ENCODE measurements at places on chromosomes 12 and 14.

DNA sequence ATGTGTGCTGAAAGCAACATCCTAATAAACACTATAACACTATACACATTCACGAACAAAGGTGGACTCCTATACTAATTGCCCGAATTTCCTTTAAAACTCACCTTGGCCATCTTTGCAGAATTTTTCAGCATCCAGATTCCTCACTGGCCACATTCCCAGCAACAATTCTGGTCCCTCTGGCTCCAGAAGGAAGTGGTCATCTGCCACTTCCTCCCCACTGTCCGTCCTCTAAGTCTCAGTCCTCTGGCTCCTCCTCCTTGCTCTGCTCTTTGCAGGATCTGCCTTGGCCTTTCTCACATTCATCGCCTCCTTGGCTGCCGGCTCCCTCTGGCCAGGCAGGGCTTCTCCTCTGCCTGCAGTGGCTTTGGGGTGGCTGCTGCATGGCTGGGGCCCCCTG lies 426.0 kb downstream of the FUT8 start:
- DNase-seq, result no peak

DNA sequence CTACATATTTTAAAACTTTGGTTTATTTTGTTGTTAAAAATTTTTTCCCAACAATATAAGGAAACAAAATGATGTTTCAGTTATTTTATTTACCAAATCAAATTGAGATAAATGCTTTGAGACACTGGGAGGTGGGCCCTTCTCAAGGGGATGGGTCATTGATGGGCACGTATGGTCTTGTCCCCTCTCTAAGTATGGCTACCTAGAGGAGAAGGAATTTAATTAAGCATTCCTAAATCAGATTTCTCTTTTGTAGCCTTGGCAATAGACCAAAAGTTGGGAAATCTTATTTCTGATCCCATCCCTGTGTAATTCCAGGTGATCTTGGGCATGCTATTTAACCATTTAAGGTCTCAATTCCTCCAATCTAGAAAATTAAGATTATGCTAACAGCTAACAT lies 79.0 kb downstream of the SCN8A start:
- no peak for DNase-seq

- DNase-seq, result no peak
These were observed 1.3 kb downstream of the ATP2A2 start for GRCh38 chr12:110282300-110282860.

DNA sequence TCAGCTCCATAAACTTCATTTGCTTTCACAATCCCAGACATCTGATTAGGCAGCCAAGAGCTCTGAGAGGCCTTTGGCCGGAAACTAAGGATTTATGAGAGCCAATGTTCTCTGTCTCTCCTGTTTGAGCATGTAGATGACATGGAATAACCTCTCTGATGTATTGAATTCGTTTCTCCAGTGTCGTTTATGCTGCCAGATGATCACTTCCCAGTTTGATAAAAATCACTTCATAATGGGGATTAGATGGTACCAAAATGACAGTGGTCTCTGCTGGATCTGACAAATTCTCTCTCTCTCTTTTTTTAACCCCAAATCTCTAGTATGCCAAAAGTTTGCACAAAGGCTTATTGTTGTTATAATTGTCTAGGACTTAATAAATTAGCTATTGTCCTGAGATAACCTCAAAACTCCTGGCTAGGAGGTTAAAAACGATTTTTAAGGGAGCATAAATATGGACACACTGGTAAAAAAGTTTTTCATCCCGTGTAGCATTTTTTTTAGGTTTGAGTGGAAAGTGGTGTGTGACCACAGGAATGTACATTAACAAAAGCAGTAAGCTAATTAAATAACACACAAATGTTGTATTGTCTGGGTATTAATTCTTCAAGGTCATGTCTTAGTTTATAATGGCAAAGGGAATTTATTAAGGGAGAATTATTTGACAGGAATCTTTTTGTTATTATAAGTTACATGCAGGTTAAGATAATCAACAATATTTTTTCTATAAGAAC lies 82.6 kb upstream of the USP44 start:
- no peak for DNase-seq

GRCh38 chr12:51238037-51238509 lies 553 bp upstream of the DAZAP2 start:
- no peak for DNase-seq

GRCh38 chr14:62081012-62081612 lies 318.9 kb downstream of the SNAPC1 start:
- DNase-seq, result no peak

GRCh38 chr12:52033446-52034140 lies 17.6 kb upstream of the NR4A1 start:
- DNase-seq, result no peak

- DNase-seq, result no peak
These were observed 37.0 kb upstream of the FRMD6 start for GRCh38 chr14:51614707-51615106.

- no peak for DNase-seq
These were observed 21.2 kb downstream of the ZFP36L1 start for GRCh38 chr14:68771631-68772030.

DNA sequence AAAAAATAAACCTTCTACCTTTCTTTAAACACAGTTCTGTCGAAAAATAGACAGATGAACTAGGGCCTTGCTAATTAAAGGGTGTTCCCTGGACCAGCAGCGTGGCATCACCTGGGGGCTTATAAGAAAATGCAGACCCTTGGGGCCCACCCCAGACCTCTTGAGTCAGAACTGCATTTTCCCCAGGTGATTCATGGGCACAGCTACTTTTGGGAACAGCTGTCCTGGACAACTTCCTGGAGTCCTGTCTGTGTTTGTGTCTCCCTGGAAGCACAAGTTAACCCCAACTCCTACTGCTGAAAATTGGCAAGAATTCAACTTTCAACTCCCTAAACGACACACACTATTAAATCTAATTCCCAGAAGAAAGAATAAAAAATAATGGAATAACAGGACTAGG lies 17.8 kb downstream of the FBLN5 start:
- no peak for DNase-seq

DNA sequence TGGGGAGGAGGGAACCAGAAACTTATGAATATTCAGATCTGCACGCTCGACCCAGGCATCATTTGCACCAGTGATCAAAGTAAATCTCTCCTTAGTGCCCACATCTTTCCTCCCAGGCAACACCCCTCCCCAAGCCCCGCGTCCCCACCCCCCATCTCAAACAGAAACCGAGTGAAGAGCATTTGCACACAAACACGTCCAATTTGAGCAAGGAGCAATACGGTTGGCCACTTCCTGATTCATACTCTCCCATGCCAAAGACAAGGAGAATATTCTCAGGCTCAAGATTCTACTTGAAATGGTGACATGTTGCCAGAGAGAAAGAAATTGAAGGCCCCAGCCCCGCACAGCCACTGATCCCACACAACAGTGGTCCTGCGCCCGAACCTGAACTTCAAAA lies 7.1 kb downstream of the FOXN3 start:
- DNase-seq, result no peak

GRCh38 chr14:101216366-101217079 lies 313.0 kb upstream of the RTL1 start:
- no peak for DNase-seq

DNA sequence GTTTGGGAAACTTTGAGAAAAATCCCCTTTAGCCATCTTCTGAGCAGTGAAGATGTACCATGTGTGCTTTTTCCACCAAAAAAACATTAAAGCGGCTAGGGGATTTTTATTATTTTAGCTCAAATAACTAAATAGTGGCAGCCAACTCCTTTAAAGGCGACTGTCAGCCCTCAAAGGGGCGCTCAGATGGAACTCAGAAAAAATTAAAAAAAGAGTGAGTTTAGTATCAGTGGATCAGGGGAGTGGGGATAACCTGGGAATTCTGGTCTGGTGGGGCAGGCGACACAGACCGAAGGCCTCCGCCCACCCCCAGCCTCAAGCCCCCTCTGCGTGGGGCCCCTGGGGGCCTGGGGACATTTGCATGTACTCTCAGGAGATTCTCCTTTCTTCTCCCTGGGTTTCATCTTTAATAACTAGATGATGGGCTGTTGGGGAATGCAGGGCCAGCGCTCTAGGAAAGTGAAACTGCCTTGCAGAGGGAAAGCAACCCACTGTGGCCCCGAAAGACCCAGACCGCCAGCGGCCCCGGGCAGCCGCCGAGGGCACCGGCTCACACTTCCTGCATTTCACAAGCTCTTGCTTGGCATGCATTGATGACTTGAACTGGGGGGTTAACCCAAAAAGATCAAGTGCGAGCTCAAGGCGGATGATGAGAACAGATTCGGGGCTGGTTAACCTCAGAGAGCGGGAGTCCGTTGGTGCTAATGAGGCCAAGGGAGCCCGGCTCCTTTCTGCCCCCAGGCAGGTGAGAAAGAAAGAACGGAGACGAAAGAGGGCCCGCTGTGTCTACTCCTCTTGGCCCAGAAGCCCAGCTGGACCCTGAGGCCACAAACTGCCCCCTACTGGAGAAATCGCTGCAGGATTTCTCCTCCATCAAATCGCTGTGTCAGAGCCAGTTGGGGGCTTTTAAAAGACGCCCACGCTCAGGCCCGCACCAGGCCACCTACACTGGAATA lies 7.3 kb upstream of the BATF start:
- peak; percentile 51 for DNase-seq

GRCh38 chr14:102726191-102726949 lies 50.9 kb upstream of the TRAF3 start:
- no peak for DNase-seq

- peak; percentile 54 for DNase-seq
These were observed 18.8 kb downstream of the SLC24A4 start for GRCh38 chr14:92341791-92342190.

DNA sequence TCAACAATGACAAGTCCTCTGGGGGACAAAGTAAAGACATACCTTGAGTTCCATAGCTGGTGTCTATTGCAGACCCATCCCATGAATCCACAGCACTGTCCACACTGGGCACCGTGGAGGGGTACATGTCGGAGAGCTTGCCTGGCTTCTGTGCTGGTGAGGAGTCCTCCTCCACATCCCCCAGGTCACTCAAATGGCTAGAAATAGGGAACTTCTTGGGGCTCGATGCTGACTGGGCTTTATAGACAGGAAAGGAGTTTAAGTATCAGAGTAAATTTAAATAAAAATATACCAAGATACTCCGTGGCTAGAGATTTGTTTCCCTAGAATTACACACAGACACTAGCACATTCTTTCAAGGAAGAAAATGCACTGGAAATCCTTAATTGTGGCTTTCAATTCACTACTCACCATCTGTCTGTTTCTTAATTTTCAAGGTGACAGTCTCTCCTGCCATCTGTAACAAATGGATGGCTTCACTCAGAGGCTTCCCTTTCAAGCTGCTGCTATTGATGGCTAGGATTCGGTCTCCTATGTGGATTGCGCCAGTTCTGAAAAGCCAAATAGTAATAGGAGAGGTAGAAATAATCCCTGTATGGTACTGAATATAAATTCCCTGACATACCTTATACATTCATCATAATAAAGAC lies 90.1 kb downstream of the HELB start:
- no peak for DNase-seq

GRCh38 chr14:61749264-61749663 lies 13.0 kb upstream of the SNAPC1 start:
- DNase-seq, result no peak

GRCh38 chr12:50188241-50188781 lies 21.1 kb upstream of the CERS5 start:
- no peak for DNase-seq

- no peak for DNase-seq
These were observed 19.2 kb upstream of the PPP2R5E start for GRCh38 chr14:63562405-63562804.

- no peak for DNase-seq
These were observed 118.2 kb upstream of the TMCC3 start for GRCh38 chr12:94768398-94769046.

GRCh38 chr14:33682760-33683159 lies 268.1 kb downstream of the EGLN3 start:
- DNase-seq, result no peak

DNA sequence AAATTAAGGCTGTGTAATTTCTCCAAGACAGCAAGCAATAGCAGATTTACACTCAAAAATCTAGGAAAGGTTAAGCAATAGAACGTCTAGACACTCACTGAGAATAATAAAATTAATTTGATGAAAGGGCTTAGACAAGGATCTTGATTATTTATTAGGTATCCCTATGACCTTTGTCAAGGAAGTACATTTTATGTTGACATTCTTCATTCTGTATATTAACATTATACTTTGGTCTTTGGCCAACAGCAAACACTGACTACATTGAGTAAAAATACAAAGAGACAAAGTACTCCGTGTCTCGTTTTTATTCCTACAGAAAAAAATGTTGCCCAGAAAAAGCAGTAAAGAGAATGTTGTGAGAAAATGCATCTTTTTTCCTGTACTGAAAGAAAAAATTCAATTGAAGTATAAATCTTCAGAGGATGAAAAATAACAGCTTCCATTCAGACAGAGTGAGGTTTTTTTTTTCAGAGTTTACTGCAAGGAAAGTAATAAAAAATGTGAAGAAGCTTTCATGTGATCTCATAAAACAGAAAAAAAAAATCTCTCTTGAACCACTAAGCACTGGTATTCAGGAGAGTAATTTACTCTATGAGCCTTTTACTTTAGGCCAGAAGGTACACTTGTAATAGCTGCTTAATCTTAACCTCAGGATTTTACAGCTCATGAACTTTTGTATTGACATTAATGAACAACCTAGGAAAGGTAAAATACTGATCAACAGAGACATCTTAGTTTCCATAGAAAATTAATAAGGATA lies 605.0 kb downstream of the FSCB start:
- no peak for DNase-seq

DNA sequence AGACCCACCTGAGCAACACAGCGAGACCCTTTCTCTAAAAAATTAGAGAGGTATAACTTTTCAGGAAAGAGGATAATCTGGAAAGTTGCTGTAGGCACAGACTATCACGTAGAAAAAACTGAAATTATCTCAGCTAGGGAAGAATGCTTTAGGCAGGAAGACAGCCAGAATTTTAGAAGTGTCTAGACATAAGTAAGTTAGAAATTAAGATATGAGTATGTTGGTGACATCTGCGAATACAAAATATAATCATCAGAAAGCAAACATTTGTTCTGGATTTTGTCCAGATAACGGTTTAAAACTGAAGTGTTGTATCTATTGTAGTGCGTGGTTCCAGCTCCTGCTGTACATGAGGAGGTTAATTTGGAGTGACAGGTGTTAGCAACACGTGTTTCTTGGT lies 123.2 kb downstream of the FBXL14 start:
- no peak for DNase-seq

DNA sequence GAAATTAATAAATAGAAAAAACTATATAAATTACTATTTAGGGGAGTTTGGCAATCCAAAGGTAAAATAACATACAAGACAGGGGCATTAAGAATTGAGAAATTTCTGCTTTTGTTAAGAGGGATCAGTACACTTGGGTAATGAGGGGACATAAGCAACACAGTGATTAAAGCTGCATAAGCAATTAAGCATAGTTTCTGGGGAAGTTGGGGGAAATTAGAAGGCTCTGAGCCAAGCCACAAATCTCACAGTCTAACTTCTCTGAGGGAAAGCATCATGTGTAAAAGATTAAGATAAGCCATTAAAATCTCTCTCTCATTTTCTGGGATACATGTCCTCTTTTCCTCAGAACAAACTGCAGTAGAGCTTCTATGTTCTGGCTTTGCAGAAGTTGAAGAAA lies 533.9 kb upstream of the LRFN5 start:
- no peak for DNase-seq

GRCh38 chr12:57519796-57520052 lies 590 bp downstream of the DDIT3 start:
- peak; percentile 36 for DNase-seq

- DNase-seq, result no peak
These were observed 34.9 kb downstream of the RAB35 start for GRCh38 chr12:120081641-120082040.
